ENCODE measurements at places on chromosomes 6 and 20.

DNA sequence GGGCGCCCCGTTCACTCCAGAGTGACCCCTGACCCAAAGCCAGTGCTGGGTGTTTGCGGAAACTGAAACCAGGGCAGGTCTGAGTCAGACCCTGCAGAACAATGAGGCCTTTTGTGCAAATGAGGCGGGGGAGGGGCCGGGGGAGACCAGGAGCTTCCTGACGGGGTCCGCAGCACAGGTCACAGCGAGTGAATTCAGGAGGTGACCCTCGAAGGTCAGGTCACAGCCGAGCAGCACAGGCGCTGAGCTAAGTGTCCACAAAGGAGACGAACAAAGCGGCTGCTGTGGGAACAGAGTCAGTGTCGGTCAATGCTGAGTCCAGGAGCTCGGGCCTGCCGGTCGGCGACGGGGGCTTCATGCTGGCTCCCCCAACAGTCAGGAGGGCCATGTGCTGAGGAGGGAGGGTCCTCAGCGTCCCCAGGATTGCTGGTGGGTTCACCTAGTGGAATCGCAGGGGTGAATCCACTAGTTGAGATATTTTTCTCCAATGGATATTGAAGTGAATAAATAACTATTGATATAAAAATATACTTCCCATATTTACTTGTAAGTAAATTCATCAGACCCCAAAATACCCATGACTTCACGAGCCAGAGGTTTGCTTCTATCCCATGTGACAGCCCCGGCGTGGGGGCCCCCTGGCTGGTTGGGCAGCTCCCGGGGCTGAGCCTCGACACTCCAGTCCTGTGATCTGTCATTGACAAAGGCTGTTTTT, 188.4 kb upstream of the SULF2 start:
- no peak for DNase-seq

DNA sequence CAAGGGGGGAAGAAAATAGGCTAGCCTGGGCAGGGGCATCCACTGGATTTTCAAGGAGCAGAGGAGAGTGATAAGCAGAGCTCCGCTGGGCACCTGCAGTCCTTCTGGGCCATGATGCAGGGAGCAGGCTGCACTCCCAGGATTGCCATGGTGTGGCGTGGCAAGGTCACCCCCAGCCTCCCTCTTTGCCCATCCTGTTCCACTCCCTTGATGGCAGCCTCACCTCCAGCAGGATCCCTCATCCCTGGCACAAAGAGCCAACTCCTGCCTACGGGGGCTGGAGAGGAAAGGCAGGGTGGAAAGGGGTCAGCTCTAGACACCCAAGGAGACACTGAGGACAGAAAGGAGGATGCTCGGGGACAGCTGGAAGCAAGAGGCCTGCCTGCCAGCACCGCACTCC, 22.4 kb upstream of the MYMX start:
- no peak for DNase-seq

- DNase-seq = no peak
Measured at GRCh38 chr20:62786157-62786556, 10.1 kb upstream of the MRGBP start.

GRCh38 chr6:33964387-33964786, 160.6 kb upstream of the MLN start:
- no peak for DNase-seq

DNA sequence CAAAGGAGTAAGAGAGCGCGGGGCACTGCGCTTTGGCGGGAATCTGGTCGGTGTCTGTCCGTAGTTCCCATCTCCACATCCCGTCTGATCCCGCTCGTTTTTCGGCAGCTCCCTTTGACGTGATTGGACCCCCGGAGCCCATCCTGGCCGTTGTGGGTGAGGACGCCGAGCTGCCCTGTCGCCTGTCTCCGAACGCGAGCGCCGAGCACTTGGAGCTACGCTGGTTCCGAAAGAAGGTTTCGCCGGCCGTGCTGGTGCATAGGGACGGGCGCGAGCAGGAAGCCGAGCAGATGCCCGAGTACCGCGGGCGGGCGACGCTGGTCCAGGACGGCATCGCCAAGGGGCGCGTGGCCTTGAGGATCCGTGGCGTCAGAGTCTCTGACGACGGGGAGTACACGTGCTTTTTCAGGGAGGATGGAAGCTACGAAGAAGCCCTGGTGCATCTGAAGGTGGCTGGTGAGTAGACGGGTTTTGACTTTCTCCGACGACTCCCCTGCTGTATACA, 1.4 kb downstream of the BTN1A1 start:
- DNase-seq = no peak

DNA sequence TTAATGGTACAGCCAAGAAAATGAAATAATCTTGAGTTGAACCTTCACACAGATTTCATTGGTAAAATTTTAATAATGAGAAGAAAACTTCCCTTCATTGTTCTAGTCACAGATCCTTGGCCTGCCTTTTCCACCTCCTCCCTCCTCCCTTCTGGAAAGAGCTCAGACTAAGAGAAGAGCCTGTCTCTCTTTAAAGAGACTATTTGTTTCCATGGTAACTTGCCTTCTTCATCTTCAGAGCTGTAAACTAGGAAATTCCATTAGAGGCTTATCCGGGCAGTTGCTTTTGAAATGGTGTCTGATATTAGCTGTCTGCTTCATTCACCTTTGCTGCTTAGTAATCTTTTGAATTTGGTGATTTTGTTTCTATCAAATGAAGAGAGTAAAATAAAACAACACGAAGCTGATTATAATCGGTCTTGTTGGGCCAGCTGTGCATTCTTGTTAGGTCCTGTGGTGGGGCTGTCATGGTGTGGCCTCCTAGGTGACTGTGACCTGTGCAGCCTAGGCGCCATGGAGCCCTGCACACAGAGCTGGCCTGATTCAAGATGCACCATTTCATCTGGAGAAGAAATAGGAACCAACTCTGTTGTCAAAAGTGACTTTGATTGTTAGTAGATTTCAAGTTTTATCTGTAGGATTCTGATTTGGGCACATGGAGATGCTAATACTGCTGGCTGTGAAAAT, 96.7 kb downstream of the MAP3K7 start:
- no peak for DNase-seq

DNA sequence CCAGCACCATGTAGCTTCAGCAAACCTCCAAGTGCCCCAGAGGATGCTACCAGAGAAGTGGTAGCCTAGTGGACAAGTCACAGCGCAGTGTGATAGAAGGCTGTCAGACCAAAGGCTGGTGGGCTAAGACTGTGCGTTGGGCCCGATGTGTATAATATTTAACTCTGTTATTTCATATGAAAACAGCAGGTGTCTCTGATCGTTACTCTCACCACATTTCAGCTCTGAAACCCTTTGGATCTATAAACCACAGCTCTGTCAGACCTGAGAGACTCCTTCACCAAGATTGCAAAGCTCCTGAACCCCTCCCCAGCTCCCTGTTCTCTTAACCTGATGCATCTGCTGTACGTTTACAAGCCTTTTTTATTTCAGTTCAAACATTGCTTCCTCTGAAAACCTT, 43.8 kb downstream of the ISM1 start:
- no peak for DNase-seq

DNA sequence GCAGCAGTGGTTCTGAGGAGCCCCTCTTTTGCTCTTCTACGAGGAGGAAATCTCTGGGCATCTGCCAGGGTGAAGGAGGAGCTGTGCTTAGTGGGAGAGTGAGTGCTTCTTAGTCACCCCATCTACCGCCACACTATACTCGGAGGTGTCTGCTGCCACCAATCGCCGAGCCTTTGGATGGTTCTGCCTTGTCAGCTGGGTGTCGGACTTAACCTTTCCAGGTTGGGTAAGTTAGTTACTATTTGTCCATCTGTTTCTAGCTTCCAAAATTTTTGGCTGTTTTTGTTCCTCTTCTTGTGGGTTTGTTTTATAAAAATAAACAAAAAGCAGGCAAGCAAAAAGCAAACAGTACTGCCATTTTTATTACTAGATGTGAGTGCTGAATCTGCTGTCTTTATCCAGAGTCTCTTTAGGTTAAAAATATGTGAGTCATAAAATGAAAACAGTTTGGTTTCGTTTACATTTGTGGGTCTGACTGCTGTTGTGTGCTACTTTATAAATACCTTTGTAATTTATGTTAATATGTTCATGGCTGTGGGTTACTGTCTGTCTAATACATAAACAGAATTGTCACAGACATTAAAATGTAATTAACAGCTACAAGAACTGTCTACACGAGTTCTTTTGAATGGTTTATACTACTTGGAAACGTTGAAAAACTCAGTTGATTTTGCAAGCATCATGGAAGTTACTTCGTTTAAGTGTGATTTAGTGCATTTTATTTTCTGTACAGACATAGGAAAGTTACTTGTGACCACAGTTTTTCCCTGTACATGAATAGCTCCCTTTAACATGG, 89.2 kb downstream of the ARID1B start:
- DNase-seq = no peak

DNA sequence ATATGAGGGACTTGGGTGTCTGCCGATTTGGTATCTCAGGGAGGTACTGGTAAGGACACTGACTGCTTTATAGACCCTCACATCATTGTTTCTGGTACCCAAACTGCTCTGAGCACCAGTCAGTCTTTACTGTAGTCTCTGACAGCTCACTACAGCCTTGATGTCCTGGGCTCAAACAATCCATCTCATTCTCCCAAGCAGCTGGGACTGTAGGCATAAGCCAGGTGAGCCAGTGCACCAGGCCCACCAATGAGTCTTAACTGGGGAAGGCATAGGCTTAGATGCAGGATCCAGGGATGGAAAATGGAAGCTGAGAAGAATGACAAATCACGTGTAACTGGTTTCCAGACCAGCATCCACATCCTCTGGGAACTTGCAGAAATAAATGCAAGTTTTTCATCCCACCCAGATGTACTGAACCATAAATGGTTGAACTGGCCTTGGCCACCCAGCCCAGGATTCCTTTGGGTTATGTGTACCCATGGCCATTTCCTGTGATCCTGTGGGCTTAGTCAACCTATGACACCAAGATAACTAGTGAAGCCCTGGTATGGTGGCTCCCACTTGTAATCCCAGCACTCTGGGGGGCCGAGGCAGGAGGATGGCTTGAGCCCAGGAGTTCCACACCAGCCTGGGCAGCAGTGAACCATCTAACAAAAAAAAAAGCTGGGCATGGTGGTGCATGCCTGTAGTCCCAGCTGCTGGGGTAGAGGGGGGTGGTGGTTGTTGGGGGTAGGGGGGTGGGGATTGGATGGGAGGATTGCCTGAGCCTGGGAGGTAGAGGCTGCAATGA, 5.8 kb downstream of the TUBB start:
- no peak for DNase-seq

DNA sequence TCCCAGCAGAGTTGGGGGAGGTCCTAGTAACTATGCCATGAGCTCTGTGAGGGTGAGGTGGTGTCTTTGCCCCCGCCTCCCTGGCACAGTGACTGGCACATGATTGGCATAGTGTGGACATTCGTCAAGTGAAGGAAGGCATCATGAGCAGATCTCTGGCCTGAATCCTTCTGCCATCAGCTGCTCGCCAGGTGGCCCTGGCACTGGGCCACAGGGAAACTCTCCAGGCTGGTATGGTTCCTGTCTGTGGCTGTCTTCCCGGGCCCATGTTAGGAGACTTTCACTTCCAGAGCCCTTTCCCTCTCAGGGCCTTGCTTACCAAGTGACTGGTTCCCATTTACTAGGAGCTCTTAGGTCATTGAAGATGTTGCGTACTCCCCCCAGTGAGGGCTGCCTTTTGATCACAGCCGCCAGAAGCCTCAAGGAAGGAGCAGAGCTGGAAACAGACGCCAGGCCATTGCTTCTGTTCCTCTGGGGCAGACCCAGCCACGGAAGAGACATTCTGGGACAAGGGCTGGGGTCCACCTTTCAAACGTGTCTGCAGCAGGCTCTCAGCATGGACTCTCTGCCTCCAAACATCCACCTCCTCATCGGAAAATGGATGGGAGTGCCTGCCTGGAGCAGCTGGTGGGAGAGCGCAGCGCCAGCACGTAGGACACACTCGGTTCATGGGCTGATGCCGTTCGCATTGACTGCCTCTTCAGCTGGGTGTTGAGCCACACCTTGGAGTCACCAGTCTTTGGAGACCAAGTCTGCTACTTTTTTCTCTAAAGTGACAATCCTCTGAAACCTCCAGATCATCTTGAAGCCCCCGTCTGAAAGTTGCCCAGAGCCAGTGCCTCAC, 67.2 kb downstream of the PTPN1 start:
- DNase-seq = no peak

DNA sequence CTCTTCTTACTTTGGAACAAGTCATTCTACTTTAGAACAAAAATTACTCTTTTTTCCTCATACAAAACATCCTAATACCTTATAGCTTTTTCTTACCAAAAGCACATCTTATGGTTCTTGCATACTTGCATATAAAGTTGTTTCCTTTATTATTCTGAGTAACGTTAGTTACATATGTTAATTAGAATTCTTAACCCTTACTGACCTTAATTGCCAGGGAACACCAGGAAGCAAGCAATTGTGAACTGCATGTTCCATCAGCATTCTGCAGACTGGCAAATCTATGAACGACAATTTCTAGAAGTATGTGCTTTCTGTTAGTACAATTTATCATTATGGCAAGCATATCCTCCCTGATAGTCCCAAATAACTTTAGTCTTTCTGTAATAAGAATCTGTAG, 831.0 kb downstream of the C6orf118 start:
- DNase-seq = no peak

DNA sequence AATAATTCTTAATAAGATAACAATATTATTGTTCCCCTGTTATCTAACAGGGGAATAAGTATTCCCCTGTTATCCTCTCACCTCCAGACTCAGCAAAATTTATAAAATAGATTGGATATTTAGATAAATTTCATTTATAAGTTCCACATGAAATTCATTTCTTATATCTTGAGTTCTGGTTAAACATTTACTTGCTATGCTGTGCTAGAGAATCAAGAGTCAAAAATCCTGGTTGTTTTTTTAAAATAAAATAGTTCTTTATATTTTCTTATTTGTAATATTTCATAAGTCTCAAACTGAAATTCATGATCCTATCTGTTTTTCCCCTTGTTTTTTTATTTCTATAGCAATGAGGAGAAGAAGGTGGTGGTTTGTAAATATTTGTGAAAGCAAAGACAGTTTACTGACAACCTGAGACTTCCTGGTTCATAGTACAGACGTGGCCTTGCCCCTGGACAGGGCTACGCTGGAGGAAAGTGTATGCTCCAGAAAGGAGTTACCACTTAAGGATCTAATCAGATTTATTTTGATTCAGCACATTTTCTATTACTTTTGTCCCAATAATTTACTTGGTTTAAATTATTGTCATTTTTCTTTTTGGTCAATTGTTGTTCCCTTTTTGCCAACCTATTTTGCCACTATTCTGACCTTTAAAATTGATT, 37.8 kb upstream of the MARCKS start:
- no peak for DNase-seq

DNA sequence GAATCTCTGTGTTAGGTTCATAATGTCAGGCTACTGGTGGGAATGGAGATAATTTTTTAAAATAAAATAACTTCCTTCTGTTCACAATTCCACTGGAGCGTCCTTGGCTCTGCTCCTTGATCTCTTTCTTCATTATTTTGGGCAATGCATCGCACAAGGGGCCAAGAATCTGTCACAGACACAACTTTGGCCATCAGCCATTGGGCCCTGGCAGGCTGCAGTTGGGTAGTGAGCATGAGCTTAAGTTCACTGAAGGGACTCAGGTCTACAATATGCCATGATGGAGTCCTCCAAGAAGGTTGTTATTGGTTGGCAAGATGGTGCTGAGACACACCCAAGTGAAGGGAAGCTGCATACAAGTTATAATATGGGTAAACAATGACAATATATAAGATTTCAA, 40.0 kb downstream of the CYP39A1 start:
- no peak for DNase-seq
